Gastrocnemius medialis (tissue), 4 donors: ENCODE measurements at places on chromosomes 2 and 18.

GRCh38 chr18:52816121-52816520 lies 476.1 kb downstream of the DCC start:
- no peak for DNase-seq

DNA sequence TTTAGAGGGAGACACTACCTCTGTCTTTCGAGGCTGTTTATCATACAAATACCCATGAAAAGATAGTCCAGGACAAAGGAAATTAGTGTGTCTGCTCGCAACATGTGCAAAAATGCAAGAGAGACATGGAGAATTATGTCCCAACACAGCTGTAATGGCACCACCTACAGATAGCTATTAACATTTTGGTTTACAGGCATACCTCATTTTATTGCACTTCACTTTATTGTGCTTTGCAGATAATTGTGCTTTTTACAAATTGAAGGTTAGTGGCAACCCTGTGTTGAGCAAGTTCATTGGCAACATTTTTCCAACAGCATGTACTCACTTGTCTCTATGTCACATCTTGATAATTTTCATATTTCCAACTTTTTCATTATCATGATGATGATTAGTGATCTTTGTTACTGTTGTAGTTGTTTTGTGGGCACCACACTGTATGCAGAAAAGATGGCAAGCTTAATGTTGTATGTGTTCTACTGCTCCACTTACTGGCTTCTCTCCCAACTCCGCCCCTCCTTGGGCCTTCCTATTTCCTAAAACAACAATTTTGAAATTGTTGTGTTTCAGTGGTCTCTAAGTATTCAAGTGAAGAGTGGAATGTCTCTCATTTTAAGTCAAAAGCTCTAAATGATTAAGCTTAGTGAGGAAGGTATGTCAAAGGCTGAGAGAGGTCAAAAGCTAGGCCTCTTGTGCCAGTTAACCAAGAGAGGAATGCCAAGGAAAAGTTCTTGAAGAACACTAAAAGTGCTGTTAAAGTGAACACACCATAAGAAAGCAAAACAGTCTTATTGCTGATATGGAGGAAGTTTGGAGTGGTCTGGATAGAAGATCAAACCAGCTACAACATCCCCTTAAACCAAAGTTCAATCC lies 52.0 kb downstream of the ANKRD12 start:
- no peak for DNase-seq

GRCh38 chr2:26573241-26573925 lies 67.8 kb downstream of the CIB4 start:
- no peak for DNase-seq

- no peak for DNase-seq
These were observed 41.7 kb upstream of the NABP1 start for GRCh38 chr2:191636235-191636543.

GRCh38 chr18:36284671-36285295 lies 12.7 kb upstream of the FHOD3 start:
- no peak for DNase-seq

GRCh38 chr18:63078471-63078870 lies 241.1 kb downstream of the BCL2 start:
- no peak for DNase-seq

DNA sequence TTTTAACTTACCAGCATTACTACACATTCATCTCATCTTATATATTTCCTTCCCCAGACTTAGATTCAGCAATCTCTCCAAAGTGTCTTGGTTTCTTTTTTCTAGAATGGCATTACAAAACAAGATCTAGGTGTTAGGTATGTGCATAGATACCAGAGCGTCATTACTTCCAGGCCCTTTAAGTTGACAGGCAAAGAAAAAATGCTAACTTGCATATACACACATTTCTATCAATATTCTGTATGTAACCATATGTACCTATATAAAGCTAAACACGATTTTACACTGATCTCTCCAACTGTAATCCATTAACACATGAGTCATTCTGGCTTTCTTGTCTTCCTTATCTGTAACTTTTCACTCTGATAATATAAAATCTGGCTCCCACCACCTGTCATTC lies 503.8 kb upstream of the NRXN1 start:
- DNase-seq, result no peak

DNA sequence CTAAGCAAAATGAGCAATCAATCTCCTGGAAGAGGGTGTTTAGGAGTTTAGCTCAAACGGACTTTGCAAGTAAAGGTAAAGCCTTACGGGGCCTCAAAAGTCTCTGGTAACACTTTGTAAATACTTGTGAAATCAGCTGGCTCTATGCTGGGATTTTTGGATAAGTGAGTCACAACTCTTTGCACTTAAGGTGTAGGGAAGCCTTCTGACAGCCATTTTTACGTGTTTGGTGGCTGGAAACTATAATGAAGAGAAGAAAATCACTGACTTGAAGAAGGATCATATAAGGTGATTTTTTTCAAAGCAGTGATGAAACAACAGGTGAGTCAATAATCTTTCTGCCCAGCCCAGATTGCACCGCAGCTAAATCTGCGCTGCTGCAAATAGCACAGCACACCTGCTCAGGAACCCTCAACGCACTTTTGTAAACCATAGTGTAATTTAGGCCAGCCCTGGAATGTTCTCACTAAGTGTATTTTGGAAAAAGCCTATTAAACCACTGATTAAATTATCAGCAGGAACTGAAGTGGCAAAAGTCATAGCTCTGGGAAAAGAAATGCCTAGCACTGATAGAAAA lies 218.8 kb downstream of the AGPS start:
- DNase-seq, result no peak

- no peak for DNase-seq
These were observed 35.2 kb downstream of the SETBP1 start for GRCh38 chr18:44715842-44716241.

DNA sequence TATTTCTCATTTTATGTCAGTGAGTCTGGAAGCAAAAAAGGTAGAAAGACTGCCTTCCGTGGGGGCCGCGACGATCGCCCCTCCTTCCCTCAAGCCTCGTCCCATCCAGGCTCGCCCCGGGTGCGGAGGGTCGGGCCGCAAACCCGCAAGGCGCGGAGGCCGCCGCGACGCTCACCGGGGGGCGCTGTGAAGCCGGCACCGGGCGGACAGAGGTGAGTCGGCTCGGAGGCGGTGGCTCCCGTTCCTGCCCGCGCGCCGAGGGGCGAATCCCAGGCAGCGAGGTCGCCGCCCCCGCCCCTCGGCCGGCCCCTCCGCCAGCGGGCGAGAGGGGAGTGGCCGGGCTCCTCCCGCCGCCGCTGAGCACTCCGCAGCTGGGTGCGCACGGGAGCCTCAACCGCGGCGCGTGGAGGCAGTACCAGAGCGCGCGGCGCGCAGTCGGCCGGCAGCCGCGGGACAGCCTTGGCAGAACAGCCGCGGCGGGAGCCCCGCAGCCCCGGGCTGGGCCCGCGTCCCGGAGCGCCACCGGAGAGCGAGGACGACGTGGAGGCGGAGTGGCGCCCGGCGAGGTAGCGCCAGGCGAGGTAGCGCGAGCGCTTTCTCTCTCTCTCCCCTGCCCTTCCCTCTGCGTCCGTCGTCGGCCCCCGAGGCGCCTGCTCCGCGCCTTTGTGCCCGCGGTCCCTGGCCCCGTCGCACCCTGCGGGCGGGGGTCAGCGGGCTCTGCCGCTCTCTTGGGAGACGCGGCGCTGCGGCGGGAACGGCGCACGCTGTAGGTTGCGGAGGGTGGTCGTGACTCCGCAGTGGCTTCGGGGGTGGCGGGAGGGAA lies at the start of gene MYO1B:
TSS of gene MYO1B (plus strand) at position 359 of the 823 bp plus-strand sequence. CDS start 31,492 bp downstream, outside the sequence.
- no peak for DNase-seq

DNA sequence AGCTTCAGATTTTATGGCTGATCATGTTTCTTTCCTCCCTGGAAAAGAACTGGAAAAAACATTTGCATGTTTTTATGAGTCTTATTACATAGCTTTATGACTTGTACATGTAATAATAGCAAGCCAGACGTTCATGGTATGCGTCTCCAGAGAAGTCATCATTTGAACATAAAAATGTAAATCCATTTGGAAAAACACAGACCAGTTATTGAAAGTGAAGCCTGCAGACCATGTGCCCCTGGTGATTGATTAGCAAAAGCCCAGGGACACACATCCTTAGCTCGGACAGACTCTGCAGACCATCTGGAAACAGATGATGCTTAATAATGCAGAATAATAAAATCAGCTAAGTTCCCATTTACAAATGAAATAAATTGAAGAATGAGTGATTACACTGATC lies 283.1 kb downstream of the TDRD15 start:
- DNase-seq, result no peak

DNA sequence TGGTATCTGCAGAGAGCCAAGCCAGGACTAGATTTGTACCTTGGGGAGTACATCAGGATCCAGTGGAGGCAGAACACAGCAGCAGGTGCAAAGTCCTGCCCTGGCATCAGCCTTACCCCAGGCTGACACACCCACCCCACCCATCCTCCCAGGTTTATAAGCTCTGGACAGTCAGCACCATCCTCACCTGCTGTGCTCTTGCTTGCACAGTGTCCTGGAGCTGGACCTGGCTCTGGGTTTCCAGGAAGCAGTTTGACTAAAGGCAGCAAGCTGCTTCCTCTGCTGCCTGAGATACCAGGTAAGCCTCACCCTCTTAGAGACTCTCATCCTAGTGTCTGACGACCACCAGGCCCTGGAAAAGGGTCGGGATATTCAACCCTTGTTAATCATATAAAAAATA lies at the start of gene SULT1C3:
TSS of gene SULT1C3 (plus strand) at position 183 of the 400 bp plus-strand sequence. CDS start 7,227 bp downstream, outside the sequence.
- no peak for DNase-seq

DNA sequence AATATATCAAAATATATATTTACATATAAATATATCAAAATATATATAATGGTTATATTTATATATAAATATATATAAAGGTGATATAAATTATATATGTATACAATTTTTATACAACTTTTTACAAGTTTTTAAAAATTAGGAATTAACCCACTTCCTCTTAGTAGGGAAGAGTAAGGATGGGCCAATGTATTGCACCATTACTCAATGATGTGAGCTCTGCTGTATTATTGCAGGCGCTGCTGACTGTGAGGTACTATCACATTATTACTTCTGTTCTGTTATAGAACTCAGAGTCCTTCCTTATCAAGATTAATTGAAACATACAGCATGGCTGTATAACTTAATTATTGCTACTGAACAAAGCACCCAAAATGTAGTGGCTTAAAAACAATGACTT lies 46.0 kb downstream of the CCDC195 start:
- no peak for DNase-seq

DNA sequence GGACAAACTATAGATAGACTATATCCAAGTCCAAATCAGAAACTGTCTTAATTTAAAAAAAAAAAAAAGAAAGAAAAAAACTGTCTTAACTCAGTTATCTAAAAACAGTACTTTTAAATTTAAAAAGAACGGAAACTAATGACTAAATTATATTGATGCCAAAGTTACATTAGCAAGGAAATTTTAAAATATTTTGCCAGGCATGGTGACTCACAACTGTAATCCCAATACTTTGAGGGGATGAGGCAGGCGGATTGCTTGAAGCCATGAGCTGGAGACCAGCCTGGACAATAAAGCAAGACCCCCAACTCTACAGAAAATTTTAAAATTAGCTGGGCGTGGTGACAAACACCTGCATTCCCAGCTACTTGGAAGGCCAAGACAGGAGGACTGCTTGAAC lies 30.9 kb downstream of the MEMO1 start:
- no peak for DNase-seq

- DNase-seq, result no peak
These were observed 115.9 kb upstream of the SYT4 start for GRCh38 chr18:43393174-43393573.

DNA sequence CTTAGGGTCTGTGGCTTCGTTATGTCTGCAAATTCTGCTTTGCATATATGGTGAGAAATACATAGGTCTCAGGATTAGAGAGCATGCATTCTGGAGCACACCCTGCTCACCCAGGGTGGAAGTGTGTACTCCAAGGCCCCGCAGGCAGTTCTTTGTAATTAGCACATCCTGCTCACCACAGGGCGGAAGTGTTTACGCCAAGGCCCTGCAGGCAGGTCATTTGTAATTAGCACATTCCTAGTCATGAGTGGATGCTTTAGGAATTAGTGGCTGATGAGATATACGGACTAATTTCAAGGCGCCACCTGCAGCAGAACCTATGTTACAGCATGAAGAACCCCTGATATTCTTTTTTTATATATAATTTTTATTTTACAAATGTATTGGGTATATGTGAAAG lies 4.2 kb downstream of the ALLC start:
- no peak for DNase-seq

GRCh38 chr2:10400568-10400977 lies 47.6 kb downstream of the ODC1 start:
- DNase-seq, result peak; percentile 25

- DNase-seq, result no peak
These were observed 51.0 kb downstream of the PAX8 start for GRCh38 chr2:113227698-113228097.

DNA sequence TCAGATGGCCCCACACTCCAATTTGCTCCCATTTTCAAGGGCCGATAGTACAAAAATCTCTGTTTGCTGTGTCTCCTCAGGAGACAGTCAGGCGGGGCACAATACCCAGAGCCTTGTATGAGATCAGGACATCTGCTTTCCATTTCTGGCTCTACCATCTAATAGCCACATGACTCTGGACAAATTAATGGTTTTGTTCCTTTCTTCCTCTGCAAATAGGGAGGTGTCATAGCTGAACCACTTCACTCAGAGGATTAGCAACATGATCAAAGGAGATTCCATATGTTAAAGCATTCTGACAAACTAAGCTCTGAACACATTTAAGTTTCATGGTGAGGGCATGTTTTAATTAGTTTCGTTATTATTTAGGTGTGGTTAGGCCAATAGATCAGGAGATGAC lies 602.1 kb upstream of the SYT4 start:
- no peak for DNase-seq

- DNase-seq, result no peak
These were observed 53.9 kb downstream of the THOC1 start for GRCh38 chr18:213966-214365.

DNA sequence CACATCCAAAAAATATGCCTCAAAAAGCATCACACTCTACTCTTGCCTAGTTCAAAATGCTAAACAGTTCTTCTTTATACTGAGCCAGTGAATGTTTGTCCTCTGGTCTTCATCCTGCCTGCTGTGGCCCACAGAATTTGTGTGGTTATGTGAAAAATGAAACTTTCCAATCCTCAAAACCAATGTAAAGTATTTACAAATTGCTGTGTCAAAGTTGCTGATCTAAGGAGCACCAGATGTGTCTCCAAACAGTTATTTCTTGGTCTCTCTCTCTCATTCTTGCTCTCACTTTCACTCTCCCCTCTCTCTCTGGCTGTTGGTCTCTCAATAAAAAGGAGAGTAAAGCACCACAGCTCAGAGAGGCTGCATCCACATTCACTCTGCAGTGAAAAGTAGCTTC lies 23.0 kb downstream of the EPHA4 start:
- no peak for DNase-seq

DNA sequence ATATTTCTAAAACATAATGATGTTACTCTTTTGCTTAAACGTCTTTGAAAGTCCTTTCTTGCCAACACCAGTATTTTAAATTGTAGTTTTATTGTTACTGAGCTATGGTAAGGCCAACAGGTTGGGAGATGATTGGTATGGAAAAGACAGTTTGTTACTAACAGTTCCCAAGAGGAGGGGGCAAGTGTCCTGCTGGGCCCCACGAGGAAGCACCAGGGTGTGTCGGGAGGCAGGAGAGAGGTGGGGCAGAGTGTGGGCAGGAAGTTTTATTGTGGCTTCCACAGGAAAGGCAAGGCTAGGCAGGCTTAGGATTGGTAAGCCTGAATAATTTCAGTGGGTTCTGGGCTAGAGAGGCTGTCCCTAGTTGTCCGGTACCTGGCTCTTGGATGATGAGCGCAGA lies 134.3 kb downstream of the SOCS6 start:
- no peak for DNase-seq

- DNase-seq, result no peak
These were observed 80.3 kb upstream of the ARL4C start for GRCh38 chr2:234577191-234577590.

GRCh38 chr2:147603876-147604275 lies 241.0 kb upstream of the ACVR2A start:
- DNase-seq, result no peak

- peak; percentile 14 for DNase-seq
These were observed 244.1 kb downstream of the HDAC4 start for GRCh38 chr2:239156516-239157265.
